ENCODE measurements at places on chromosomes 11 and 22.
A peak's percentile ranks its signal among the peaks of the same experiment; 100 is the strongest.

DNA sequence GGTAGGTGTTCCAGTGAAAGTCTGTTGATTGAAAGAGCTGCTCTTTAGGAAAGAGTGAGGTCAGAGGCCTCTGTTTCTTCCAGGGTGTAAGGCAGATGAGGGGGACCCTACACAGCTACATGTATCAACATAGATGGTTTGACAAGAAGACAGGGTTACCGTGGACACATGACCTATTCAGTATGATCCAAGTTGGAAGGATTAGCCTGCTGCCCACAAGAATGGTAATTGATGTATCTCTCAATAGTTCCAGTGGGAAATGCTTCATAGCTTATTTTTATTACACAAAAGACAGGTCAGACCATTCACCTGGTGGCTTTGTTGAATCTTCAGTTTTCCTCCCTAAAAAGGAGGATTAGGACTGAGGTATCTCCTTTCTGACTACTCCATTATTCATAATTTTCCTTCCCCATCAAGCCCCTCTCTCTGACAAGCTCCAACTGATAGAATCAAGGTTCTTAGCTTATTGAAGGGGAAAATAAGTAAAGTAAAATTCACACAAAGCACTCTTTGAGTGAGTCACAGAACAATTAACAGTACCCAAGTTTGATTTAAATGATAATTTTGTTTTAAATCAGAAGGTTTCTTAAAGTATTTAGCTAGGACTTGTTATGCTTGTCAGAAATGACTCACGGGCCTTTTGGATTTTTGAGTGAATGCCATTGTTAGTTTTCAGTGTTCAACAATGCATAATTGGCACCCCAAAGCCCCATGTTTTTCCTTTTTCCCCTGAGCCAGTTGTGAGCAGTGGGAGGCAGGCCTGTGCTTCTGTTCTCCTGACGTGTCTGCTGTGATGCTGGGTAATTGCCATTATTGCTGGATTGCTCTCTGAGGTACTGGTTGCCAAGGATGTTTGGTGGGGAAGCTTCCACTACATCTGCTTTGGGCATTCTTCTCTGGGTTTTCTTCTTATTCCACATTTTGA lies 373.2 kb downstream of the DDX10 start:
- no peak for DNase-seq

GRCh38 chr11:7977232-7977917 lies 9.8 kb upstream of the EIF3F start:
- no peak for DNase-seq

GRCh38 chr11:59759900-59760299 lies 4.7 kb downstream of the STX3 start:
- DNase-seq, result no peak

- DNase-seq, result no peak
Observed at GRCh38 chr22:19720999-19721329, 2.4 kb upstream of the GP1BB start.

DNA sequence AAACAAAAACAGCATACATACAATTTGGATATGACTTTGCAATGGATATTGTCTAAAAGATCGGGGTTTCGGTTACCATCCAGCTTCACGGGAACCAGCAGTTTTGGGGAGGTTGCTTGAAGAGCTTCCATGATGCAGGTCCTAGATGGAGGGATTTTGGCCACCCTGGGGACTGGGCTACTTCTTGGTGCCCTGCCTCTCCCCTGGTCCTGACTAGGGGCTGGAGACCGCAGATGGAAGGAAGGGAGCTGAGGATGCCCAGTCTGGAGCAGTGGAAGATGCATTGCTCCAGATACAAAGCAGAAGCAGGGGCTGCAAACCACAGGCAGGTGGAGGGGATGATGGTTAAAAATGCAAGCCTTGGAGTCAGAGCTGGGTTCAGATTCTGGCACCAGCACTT lies 13.5 kb downstream of the SOX10 start:
- no peak for DNase-seq

DNA sequence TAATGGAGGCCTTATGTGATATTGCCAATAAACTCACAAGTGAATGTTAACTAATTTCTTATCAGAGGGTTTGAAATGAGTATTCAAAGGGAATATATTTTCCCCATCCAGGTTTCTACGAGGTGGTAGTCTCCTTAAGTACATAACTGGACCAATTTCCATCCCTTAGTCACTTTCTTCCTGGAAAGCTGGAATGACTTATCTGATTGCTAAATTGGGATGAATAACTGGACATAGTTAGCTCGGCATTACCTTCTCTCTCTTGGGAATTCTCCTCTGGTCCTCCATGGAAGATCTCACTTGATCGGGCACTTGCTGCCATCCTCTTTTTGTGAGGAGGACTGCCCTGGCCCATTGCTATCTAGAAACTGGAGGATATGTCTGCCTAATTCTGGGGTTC lies 109.1 kb downstream of the TRPC6 start:
- no peak for DNase-seq

GRCh38 chr11:114438303-114438702 lies 964 bp upstream of the REXO2 start:
- DNase-seq, result no peak

- DNase-seq, result no peak
Observed at GRCh38 chr22:46229701-46230100, 20.4 kb downstream of the CDPF1 start.

DNA sequence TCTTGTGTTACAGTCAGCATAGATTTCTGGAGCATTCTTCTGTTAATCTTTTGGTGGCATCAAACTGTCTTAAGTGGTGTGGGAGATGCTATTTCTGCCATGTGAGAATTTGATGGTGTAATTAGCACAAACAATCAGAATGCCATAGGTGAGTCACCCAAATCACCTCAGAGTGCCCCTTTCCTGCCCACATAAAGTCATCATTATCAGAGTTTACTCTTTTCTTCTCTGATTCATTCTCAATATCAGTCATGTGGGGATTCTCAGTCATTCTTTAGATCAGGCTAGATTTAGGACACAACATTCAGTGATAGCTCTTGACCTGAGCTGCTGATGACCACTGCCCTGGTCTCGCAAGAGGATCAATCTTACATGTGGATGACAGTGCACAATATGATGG lies 23.7 kb upstream of the MS4A6A start:
- no peak for DNase-seq

- no peak for DNase-seq
Observed at GRCh38 chr11:45856044-45856468, 8.8 kb downstream of the CRY2 start.

GRCh38 chr11:129933262-129933661 lies 37.9 kb upstream of the NFRKB start:
- no peak for DNase-seq

- DNase-seq, result peak; percentile 55
Observed at GRCh38 chr11:95067039-95067840, 521 bp downstream of the SRSF8 start.

GRCh38 chr22:20644071-20644642 lies 129.8 kb upstream of the SERPIND1 start:
- no peak for DNase-seq

DNA sequence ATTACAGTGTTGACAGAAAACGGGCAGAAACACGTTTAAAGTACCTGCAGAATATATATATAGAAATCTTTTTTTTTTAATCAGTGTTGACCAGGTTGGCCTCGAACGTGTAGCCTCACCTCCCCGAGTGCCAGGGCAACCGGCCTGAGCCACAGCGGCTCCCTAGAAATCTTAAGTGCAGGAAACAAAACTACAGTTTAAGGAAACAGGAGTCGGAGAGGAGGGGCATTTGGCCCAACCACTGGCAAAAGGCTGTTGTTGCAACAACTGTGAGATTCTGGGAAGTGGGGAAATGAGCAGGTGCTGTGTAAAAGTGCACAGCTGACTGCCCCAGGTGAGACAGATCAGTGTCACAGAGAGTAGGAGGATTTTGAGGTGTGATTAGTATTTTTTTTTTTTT lies 3.7 kb downstream of the YWHAH start:
- no peak for DNase-seq

- DNase-seq, result no peak
Observed at GRCh38 chr11:111499483-111499882, 12.7 kb downstream of the BTG4 start.

DNA sequence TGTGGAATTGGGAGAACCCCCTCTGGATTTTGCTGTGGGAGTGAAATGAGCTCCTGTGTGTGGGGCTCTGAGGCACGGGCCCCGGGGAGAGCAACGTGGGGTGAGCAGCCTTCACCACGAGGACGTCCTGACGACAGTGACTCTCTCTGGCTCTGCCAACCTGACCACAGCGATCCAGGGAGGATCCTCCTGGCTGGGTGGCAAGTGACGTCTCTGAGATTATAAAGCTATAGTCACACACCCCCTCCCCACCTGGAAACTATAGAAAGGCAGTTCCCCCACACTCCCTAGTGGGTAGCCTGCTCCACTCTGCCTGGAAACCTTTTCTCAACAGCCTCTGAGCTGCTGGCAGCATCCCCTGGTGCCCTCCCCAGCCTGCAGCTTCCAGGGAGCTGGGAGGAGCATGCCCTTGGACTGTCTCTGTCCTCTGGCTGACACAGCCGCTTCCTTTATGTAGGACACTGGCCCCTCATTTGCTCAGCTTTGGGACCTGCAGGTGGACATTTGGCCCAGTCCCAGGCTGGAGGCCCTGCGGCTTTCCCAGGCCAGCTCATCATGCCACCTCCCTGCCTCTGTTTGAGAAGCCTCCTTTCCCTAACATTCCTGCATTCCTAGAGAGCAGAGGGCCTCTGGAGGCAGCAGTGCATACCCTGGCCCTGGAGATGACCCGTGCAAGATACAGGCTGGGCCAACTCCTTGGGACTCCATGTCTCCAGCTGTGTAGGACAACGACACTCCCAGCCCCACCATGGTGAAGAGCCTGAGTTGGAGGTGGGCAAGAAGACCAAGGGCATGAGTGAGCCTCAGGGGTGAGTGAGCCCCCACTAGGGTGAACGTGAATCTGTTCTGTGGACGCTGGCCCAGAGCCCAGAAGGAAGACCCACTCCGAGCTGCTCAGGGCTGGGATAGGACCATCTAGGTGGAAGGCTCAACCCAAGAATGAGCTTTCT lies 314.0 kb downstream of the NTM start:
- DNase-seq, result no peak

- no peak for DNase-seq
Observed at GRCh38 chr11:126418887-126419286, 63.4 kb downstream of the ST3GAL4 start.

GRCh38 chr11:29943347-29943746 lies 73.5 kb downstream of the KCNA4 start:
- no peak for DNase-seq

DNA sequence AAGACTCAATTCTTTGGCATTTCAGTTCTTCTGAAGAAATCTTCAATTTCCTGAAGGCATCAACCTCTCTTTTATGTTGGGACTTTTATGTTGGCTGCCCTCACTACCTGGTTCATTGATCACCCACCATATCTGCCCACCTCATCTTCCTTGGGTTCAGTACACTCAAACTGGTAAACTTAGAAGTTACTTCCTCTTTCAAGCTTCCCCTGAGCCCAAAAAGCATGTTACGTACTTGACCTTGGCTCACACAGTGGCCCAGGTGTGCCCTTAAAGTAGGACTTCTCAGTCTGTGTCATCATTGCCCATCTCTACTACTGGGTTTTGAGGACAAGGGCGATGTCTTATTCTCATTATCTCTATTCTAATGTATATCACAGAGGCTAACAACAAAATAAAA lies 86.1 kb downstream of the GRIA4 start:
- DNase-seq, result no peak

DNA sequence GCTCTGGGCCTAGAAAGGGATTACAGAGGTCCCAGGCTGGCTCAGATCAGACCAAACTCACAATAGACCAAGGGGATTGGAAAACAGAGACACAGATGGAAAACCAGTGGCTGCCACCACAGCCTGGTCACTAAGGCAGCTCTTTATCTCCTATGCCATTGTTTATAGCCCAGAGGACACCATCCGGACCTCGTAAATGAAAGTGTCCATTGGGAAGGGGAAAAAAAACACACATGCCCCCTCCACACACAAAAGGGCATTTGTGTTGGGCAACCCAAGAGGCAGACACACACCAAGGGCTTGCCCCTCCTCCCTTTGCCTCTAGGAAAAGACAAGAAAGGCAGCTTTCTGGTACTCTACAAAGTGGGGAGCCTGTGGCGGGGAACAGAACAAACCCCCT lies 85.9 kb downstream of the GAB2 start:
- DNase-seq, result no peak

GRCh38 chr11:59698506-59698905 lies 15.1 kb downstream of the OR10V1 start:
- DNase-seq, result no peak

DNA sequence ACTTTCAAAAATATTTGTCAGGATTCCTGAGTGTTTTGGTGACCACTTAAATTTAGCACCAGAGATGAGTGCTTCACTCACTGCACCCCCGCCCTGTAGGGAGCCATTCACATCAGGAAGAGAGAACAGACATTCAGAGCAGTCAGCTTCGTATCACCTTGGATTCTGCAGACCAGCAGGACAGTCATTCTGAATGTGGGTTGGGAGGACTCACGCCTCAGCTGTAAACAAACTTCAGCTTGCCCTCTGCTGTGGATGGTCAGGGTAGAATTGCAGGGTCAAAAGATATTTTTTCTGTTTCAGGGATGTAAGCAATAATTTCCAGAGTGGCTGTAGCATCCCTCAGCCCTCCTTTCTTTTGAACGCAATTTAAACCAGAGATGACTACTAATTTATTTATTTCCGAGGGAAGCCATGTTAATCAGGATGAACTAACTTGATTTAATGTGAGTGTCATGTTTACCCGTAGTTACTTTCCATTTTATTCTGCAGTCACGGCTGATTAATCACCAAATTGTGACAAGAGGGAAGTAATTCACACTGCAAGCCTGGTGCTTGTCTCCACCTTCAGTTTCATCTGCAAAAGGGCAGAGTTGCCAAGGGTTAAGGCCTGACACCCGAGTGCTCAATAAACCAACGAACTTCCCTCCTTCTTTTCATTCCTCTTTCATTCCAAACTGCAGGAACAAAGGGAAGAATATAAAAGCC lies 174.2 kb upstream of the DDI1 start:
- DNase-seq, result no peak
